ENCODE measurements at places on chromosomes 7 and 10.
A peak's percentile ranks its signal among the peaks of the same experiment; 100 is the strongest.

GRCh38 chr7:7002418-7003062 lies 176.5 kb upstream of the CCZ1B start:
- DNase-seq, result no peak

GRCh38 chr10:123639131-123639530 lies 27.0 kb upstream of the GPR26 start:
- no peak for DNase-seq

- DNase-seq, result no peak
Measured at GRCh38 chr7:20158684-20159083, 58.5 kb downstream of the MACC1 start.

- no peak for DNase-seq
Measured at GRCh38 chr10:65943451-65943850, 982.4 kb upstream of the LRRTM3 start.

GRCh38 chr7:99305473-99306260 lies 20.0 kb upstream of the ARPC1A start:
- DNase-seq, result no peak

- no peak for DNase-seq
Measured at GRCh38 chr10:60389413-60390025, at the start of gene ANK3. TSS of gene ANK3 (minus strand) at chr10:60389875. CDS start at chr10:60389538, 337 bp downstream.

DNA sequence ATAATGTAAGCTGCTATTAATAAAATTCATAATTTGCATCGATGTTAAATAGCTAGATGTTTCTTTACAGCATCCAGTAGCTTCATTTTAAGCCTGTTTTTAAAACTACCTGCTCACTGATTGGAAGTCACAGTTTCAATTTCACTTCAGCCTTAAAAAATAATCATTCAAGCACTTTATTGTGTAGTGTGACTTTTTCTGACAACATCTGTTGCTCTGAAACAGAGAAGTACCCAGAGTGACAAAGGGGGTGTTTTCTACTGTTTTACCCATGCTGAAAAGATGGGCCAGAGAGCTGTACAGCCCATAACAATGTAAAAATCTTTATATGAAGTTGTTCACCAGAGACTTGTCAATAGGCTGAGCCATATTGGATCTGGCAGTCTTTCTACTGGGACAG lies 437.2 kb downstream of the MDFIC start:
- DNase-seq, result no peak

DNA sequence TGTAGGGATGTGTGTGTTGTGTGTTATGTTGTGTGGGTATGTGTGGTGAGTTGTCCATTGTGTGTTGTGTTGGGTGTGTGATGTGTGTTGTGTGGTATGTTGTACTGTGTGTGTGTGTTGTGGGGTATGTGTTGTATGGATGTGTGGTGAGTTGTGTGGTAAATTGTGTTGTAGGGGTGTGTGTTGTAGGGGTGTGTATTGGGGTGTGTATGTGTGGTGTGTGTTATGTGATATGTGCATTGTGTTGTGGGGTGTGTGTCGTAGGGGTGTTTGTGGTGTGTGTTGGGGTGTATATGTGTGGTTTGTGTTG lies 97.8 kb upstream of the PODXL start:
- DNase-seq, result no peak

DNA sequence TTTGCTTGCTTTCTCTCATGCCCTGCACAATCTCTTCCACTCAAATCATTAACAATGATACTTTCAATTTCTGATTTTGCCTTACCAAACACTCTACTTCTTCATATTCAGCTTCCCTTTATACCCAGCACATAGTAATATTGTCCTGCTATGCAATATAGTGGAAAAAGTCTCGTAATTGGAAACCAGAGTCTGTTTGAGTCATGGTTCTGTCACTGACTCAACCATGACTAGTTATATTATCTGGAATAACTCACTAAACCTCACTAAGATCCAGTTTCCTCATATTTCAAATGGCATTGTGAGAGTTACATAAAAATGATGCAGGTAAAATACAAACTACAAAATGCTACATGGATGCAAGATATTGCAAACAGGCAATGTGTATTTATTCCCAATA lies 98.5 kb upstream of the LRRTM3 start:
- DNase-seq, result no peak

- no peak for DNase-seq
Measured at GRCh38 chr10:63155388-63156020, 22.4 kb downstream of the NRBF2 start.

DNA sequence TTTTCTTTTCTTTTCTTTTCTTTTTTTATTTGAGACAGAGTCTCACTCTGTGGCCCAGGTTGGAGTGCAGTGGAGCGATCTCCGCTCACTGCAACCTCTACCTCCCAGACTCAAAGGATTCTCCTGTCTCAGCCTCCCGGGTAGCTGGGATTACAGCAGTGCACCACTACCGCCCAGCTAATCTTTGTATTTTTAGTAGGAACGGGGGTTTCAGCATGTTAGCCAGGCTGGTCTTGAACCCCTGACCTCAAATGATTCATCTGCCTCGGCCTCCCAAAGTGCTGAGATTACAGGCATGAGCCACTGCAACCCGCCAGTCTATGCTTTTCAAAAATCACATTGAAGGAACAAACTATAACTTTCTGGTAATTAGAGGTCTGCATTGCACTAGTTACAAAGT lies 2.4 kb downstream of the USP6NL start:
- DNase-seq, result no peak

DNA sequence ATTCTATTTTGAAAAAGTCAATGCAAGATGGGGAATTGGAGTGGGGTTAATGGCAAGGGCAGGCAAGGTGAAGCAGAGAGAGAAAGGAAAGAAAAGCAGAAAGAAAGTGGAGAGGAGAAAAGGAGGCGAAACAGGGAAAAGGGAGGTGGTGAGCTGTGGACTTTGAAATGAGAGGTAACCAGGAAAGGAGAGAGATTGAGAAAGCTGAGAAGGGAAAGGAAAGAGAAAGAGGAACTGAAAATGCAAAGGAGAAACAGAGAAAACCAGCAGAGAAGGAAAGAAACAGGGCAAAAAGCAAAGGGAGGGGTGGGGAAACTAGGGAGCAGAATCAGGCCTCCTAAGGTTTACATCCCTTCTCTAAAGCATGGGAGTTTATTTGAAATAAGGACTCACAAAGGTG lies 72.5 kb upstream of the TPK1 start:
- DNase-seq, result no peak

DNA sequence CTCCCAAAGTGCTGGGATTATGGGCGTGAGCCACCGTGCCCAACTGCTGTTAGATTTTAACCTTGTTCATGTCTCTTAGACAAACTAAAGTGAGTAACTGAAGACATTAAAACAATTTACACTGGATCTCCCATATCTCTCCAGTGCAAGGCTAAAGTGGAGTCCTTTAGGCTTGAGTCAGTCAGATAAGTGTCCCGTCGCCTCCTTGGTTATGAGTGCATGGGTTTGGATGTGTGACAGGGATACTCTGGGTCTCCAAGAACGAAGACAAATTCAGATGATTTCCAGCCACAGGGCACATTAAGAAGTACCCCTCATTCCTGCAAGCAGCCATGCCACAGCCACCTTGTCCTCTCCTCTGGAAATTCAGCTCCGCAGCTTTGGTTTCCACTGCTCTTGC lies 66.1 kb upstream of the PDZD8 start:
- no peak for DNase-seq

DNA sequence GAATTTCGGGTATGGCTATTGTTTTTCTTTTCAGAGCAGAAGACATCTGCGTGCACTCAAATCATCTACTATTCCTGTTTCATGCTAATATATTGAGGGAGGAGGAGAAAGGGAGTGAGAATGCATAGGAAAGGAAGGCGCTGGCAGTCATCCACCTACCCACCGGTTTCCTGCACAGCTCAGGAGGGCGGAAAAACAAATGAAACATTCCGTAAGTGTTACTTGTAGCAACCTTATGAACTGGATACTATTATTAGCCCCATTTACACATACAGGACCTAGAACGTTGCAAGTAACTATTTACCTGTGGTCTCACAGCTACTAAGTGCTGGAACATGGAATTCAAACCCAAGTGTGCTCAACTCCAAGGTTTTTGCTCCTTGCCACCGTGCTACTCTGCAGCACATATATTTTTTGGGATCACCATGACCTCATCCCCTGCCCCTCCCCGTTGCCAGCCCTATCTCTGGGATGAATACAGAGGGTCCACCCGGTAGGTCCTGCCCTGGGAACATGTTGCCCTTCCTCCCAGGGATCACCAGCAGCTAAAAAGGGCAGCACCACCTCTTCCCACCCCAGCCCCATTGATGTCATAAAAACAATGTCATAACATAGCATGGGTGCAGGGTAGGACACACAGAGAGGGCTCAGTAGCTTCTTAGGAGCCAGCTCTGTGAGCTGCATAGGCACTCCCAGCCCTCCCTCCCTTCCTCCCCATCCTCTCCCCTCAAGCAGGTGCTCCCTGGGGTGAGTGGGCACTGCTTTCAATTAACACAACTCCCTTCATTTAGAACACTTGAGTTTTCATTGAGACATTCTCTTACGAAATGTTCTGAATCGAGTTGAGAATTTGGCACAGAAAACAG lies 16.9 kb downstream of the GFRA1 start:
- DNase-seq, result no peak

GRCh38 chr7:68362745-68363518 lies 1235.3 kb upstream of the AUTS2 start:
- DNase-seq, result no peak

DNA sequence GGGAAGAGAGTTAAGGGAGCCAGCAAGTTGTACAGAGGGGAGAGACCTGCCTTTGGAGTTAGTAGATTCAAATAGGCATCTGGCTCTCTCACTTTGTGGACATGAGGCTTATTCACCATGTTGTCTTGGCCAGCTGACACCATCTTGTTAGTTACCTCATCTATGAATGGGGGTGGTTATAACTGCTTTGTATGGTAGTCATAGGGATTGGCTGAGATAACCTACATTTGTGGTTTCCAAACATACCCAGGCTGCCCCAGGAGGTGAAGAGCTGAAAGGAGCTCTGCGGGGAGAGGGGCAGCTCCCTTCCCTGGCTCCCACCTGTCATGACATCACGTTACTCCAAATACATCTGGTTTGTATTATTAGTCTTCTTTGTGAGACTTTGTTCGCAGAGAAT lies 393.3 kb upstream of the AUTS2 start:
- DNase-seq, result no peak

DNA sequence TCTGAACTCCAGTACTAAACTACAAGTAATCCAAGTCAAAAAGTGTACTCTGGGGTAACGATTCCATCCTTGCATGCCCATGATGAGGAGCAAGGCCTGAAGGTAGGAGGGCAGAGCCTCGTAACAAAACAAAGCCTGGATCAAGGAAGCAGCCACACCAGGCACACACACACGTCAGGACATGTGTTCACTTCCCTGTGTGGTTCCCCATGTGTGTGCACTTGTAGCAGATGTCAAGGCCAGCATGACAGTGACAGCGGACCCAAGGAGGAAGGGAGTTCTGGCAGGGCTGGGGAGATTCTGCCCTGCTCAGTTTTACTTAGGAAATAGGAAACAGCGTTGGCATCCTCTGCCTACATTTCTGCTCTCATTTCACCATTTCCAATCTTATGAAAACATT lies 92.8 kb downstream of the ALOX5 start:
- no peak for DNase-seq

DNA sequence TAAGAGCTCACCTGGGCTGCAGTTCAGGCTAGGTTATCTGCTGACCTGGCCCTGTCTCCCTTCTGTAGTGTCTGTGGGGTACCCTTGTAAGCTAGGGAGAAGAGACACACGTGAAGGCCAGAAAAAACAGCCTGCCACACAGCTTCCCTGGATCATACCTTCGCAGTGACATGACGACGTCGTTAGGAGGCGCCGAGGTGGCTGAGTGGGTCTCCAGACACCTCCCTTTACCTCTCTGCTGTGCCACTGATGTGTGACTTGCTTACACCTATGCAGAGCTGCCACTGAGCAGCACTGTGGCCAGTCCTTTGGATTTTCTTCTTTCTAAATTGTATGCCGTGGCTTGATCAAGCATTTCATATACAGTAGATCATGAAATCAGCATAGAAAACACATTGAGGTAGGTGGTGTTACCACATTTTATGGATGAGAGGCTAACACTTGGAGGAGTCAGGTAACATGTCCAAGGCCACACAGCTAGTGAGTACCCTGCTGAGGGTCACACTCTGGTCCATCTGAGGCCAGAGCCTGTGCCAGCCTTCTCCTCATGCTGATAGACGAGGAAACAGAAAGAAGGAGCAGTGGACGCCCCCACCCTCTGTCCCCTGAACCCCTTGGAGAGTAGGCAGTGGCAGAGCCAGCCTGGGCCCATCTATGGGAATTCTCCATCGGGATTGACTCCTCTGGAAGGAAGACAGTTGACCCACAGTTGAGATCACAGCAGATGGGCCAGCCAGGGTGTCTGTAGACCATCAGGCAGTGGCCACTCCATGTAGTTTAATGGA lies 23.1 kb downstream of the HTRA1 start:
- no peak for DNase-seq

- no peak for DNase-seq
Measured at GRCh38 chr10:822661-823367, 108.7 kb downstream of the LARP4B start.

- no peak for DNase-seq
Measured at GRCh38 chr10:68175949-68176348, 56.0 kb downstream of the ATOH7 start.

DNA sequence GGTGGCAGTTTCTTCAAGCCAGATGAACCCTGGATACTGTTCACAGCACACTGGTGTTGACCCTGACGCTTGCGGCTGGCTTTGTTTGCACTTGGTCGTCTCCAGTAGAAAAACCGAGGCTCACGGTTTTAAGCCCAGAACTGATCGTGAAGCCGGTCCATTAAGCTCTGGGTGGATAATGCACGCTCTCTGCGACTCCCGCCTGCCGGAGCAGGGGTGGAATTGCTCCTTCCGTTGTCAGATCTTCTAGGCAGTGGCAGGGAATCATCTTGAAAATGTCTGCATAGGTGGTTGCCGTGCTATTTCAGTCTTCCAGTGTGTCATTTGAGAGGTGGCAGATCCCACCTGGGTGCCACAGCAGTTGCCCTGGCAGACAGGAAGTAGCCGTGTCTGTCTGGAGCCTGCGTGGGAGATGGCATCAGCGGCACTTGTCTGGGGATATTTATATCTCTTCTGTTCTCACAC lies 35.9 kb upstream of the AP5Z1 start:
- DNase-seq, result peak; percentile 63

DNA sequence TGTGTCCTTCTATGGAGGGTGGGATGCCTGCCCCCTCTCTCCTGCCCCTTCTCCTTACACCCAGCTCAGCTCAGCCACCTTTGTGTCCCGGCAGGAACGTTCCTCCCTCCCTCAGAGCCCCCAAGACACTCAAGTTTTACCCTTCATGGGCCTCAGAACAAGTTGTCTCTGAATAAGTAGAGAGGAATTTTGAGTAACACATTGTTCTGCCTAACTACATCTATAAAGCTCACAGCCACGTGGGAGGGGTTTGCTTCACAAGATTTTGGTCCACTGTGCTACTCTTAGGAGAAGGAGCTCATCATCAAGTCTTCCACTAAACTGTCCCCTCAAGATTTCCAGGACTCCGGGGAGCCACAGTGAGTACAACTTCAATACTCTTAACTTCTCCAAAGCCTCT lies 51.6 kb upstream of the ZNF32 start:
- no peak for DNase-seq

DNA sequence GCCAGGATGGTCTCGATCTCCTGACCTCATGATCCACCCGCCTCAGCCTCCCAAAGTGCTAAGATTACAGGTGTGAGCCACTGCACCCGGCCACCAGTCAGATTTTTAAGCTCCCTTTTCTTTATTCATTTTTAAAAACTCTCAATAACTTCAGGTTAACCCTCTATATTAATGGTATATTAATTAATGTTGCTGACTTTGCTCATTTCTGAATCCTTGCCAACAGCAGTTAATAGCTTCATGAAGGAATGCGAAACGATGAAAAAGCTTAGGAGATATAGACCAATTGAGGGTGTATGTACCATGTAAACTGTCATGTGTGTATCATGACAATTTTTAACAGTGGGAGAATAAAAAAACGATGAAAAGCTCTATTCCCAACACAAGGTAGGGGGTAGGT lies 27.5 kb downstream of the PNPLA8 start:
- no peak for DNase-seq
